ENCODE measurements at places on chromosomes 12 and 14.

GRCh38 chr14:38420048-38420447 is 164.2 kb upstream of the CLEC14A start:
- DNase-seq: no peak

GRCh38 chr12:109428037-109428629 is 49.0 kb downstream of the KCTD10 start:
- peak; percentile 50 for DNase-seq

DNA sequence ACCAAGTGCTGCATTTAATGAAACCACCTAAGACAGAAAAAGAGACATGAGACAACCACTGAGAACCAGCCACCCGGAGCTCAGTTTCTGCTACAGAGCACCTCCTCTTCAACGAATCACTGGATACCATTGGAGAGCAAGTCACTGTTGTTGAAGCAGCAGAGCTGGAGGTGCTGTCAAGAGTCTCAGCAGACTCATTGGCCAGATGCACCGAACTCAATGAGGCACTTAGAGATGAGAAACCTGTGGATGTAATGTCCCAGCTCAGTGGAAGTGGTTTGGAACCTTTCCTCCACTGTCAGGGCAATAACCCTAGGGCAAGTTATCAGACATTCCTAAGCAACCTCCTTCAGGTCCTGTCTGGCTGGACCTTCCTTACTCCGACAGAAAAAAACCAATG is 13.1 kb downstream of the NPC2 start:
- no peak for DNase-seq

DNA sequence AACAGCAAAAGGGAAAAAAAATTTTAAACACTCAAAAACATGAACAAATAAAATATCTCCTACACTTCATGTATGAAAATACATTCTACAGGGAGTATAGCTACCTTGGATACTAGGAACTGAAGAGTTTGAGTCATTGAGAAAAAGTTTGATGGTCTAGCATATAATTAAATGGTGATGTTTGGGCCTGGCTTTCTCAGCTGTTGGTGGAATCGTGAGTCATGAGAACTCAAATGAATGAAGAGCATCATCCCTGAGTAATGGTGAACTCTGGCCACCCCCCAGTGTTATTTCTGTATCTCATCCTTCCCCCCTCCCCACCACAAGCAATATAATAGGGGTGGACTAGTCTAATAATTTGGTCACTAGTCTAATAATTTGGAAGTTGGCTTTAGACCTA is 6.7 kb upstream of the SLC6A15 start:
- DNase-seq: no peak

GRCh38 chr14:37721976-37722659 is 126.7 kb downstream of the TTC6 start:
- DNase-seq: no peak

DNA sequence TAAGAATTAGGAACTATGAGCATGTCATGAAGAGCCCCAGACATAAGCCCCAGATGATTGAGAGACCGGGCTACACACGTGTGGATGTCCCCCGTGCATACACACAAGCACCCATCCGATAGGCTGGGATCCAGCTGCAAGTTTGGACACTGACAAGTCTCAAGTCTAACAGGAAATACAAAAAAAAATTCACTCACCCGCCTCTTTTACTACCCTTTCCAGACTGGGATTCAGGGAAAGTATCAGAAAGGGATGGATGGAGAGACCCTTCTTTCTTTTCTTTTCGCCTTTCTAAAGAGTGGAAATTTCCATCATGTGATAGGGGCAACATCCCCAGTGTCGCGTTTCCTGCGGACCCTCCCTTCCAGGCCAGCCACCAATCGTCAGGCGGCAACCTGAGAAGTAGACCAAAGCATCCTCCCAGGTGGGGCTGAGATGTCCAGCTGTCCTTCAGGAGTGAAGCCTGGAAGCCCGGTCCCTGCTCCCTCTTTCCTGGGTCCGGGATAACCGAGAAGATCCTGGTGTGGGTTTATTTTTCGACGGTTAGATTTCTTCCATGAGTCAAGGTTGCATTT is 6.4 kb upstream of the SLC38A4 start:
- DNase-seq: no peak

DNA sequence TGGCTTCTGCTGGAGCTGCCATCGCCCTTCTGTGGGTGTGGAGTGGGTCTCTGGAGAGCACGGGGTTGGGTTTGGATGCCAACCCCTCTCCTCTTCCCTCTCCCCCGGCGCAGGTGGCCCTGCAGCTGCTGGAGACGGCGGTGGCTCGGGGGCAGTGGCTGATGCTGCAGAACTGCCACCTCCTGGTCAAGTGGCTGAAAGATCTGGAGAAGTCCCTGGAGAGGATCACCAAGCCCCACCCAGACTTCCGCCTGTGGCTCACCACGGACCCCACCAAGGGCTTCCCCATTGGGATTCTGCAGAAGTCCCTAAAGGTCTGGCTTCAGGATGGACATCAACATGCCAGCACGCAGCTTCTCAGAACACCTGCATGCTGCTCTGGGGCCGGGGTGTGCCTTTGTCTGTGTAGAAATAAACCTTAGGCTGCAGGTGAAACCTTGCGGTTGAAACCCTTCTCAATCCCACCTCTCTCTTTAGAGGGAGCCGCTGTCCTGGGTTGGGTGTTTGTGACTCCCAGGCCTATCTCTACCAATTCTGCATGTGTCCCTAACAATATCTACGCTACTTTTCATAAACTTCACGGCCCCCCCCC is 44.3 kb downstream of the CCDC92 start:
- no peak for DNase-seq

DNA sequence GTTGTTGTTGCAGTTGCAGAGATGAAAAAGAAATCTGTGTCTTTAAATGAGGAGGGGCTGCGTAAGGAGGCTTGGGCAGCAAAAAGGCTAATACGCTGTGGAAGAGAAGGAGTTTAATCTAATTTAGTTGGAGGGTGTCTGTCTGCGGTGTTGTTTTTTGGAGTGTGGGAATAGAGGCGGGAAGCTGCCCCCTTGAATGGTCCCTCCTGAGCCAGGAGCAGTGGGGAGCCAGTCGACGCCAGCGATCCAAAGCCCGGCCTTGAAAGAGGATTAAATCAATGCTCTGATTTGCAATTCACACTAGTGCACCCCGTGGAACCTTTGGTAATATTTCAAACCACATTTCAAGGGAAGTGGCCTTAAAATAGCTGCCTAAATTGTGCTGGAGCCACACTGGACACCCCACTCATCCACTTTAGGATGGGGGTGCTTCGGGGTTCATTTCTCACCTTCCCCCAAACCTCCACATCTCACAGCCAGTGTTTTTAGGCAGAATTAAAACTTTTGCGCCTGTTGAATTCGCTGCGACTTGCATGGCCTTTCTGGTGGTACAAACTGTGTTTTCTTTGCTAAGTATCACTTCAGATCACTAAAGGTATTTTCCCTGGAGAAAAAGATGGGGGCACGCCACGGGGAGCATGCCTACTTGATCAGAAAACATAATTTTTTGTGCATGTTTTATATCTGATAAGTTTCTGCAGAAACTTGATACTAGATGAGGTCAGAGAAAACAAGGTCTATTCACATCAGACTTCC is 4.1 kb upstream of the FZD10 start:
- DNase-seq: no peak

DNA sequence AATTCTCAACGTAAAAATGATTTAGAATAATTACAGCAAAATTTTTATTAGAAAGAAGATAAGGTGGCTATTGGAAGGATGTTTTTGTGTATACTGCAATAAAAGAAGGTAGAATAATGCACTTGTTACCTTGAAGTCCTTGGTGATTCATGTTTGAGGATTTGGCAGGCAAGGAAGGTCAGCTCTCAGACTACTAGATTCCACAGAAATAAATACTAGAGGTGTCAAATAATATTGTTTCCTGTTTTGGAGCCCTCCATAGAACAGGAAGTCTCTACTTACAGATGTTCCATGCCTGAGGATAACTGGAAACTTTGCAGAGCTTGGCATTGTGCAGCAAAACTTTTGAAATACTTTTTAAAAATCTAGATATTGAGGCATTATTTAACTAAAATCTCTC is 284.3 kb upstream of the SYT1 start:
- no peak for DNase-seq

DNA sequence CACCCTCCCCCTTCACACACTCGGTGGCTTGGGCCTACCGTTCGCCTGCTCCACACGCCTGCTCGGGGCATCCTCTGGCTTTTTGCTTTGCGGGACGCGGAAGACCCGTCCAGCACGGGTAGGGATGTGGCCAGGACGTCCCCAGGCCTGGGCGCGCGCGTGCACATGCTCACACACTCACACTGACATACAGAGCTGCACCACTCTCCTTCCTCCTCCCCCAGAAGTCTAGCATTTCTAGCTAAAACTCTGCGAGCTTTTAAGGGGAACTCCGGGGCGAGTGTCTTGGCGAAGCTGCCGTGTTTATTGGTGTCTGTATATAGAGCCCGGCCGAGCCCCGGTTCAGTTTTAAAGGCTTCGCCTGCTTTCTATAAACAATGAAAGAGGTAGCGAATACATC is 5.0 kb downstream of the TBX5 start:
- no peak for DNase-seq

- peak; percentile 56 for DNase-seq
Observed at GRCh38 chr12:47837190-47838171, 17.8 kb upstream of the HDAC7 start.

GRCh38 chr14:23615856-23616255 is 20.3 kb upstream of the DHRS2 start:
- no peak for DNase-seq

GRCh38 chr12:14618983-14619382 is 51.3 kb upstream of the PLBD1 start:
- DNase-seq: no peak

DNA sequence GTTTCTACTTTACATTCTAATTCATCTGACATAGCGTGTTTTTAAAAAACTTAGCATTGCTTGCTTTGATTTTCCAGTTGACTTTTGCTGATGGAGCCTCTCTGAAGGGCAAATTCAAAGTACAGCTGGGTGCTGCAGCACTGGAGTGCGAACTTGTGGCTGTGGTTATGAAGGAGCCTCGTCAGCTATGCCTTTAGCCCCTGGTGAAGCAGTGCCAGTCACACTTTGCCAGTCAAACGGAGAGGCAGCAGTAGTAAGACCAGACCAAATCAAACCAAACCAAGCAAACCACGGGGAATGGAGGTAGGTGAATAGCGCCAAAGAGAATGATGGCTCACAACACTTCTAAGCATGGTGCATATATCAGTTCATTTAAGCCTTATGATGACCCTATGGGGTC is 15.1 kb upstream of the SLC38A2 start:
- DNase-seq: no peak

GRCh38 chr12:31796270-31796951 is 67.6 kb upstream of the AMN1 start:
- DNase-seq: no peak

GRCh38 chr14:60067882-60068281 is 23.8 kb upstream of the PCNX4 start:
- no peak for DNase-seq

- DNase-seq: no peak
Observed at GRCh38 chr12:112891093-112892024, 15.4 kb upstream of the OAS1 start.

GRCh38 chr12:3046441-3047200 is 30.6 kb upstream of the TSPAN9 start:
- peak; percentile 27 for DNase-seq

DNA sequence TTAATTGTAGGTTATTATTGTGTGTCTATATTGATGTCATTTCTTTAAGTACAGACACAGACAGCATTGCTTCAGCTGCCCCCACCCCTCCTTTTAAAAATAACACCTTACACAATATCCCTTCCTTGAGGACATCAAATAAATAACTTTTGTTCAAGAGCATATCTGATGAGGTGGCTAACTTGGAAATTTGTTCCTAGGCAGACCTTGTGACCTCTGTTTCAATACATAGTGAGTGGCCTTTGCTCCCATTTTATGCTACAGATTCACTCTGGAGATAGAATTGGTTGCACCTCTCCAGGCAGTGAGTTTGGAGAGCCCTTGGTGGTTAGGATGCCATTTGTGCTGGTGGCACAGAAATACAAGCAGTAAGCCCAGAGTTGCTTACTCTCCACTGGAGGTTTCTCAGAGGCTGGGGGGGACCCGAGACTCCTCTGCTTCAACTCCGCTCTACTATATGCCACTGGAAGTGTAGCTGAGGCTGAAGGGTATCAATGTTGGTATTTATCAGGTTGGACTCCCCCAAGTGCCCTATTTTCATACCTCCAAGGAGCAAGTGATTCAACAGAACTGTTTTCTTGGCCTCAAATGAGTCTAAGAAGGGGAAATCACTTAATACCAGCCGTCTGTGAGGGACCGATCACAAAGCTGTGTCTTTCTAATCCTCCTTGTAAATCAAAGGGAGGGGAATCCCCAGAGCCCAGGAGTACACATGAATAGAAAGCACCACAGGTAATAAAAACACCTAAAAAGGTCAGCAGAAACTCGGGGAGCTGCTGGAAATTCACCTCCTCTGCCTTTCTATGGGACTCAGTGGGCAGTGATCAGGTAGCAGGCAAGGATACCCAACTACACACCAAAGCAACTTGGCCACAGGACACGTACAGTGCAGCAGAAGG is 463.1 kb downstream of the RAD51B start:
- DNase-seq: no peak

GRCh38 chr12:105427883-105428282 is 97.4 kb downstream of the C12orf75 start:
- no peak for DNase-seq

GRCh38 chr14:35747379-35747778 is 61.7 kb downstream of the RALGAPA1 start:
- peak; percentile 68 for DNase-seq

GRCh38 chr12:131511391-131511802 is 199.5 kb upstream of the SFSWAP start:
- no peak for DNase-seq

- no peak for DNase-seq
Observed at GRCh38 chr14:20516921-20517320, 11.6 kb downstream of the RNASE10 start.

DNA sequence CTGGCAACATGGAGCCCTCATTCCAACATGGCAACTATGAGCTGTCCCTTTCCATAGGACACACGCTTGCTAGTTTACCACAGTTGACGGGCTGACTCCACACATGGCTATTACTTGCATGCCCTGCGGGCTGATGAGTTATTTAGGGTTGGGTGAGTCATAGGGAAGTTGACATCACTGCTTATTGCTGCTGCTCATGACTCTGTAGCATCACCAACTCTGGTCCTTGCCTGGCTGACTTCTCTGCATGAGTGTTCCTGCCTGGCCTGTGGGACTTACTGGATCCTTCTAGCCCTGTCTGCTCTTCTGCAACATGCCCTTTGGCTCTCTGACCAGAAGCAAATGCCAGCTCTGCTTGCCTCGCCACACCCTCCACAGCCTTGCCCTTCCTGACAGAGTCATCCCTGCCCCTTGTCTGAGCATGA is 199.5 kb downstream of the ANO6 start:
- DNase-seq: peak; percentile 77

- no peak for DNase-seq
Observed at GRCh38 chr12:50441763-50442162, 41.1 kb downstream of the LARP4 start.

All from PC-9 (cell line).